LoVo (cell line): ENCODE measurements at places on chromosomes 12 and 14.

DNA sequence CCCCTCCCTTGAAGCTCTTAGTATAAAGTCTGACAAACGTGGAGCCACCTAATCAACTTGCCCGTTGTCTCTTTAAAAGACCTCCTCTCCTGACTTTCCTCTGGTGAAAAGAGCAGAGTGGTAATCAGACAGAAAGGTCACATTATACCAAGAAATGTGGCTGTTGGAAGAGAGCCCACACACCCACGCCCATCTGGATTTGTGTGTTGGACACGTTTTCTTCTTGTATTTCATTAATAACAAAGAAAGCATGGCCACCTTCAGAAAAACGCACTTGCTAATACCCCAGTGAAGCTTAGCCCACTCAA is 41.3 kb downstream of the CCDC60 start:
- DNase-seq = no peak

- DNase-seq = no peak
Observed at GRCh38 chr12:132437252-132437932, 52.6 kb upstream of the FBRSL1 start.

DNA sequence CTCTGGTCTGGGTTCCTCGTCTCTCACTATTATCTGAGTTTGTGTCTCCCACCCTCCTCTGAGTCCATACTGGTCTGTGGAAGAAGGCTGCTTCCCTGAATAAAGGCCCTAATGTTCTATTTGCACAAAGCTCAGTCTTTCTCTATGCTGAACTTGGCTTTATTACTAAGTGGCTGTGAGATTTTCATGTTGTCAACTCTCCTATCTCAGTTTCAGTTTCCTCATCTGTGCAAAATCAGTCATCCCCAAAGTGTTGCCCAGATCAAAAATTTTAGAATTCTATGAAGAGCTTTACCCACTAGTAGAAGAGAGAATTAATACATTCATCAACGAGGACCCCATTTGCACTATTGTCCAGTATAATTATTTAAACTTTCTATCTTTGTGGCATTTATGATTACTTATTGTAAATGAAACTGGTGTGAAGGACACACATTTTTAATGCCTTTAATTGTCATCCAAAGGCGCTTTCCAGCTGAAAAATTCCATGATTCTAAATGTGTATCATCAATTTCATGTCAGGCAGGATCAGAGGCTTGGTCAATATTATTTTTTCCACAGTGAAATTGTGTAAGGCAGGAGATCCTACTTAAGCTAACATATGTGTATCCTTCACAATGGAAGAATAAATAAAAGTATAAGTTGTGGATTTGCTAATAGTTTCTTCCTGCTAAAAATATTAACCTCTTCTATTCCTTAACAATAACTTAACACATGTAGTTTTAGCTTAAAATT is 79.1 kb upstream of the EEA1 start:
- DNase-seq = no peak

- DNase-seq = peak; percentile 52
Observed at GRCh38 chr12:779745-780734, 27.7 kb downstream of the WNK1 start.

- no peak for DNase-seq
Observed at GRCh38 chr14:47961634-47962033, 286.2 kb upstream of the MDGA2 start.

DNA sequence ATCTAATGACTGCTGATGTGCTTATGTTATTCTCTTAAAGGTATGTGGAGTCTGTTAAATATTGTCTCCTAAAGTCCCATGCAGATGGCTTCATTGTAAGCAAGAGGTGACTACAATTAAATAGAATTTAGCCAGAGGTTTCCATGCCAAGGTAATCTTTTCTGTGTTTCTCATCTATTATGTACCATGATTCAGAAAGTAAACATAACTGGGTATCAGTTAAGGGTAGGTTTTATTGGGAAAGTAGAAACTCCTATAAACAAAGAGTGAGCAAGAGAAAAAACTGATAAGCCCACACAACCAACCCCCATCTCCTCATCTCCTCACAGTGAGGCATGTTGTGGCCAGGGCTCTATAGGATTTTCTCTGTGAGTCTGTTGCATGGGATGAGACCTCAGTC is 611.7 kb downstream of the SNAPC1 start:
- DNase-seq = no peak

DNA sequence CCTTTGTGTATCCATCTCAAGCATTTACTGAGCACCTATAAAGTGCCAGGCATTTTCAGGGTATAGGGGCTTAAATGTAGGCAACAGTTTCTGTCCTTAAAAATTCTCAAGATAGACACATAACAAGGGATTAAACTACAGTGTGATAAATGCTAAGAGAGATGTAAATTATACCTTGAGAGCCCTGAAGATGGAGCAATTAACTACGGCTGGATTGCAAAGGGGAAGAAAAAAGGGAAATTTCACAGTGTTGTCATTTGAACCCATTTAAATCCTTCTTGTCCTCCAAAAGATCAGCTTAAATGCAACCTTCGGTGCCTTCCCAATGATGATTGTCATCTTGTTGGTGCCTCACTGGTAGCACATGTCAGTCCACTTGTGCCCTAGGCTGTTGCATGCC is 11.5 kb upstream of the IL26 start:
- no peak for DNase-seq

GRCh38 chr12:58393152-58393551 is 451.8 kb downstream of the ATP23 start:
- DNase-seq = no peak

- DNase-seq = no peak
Observed at GRCh38 chr12:69821032-69821455, 4.0 kb upstream of the MYRFL start.

- DNase-seq = no peak
Observed at GRCh38 chr12:47725893-47726292, 603 bp upstream of the ENDOU start.

DNA sequence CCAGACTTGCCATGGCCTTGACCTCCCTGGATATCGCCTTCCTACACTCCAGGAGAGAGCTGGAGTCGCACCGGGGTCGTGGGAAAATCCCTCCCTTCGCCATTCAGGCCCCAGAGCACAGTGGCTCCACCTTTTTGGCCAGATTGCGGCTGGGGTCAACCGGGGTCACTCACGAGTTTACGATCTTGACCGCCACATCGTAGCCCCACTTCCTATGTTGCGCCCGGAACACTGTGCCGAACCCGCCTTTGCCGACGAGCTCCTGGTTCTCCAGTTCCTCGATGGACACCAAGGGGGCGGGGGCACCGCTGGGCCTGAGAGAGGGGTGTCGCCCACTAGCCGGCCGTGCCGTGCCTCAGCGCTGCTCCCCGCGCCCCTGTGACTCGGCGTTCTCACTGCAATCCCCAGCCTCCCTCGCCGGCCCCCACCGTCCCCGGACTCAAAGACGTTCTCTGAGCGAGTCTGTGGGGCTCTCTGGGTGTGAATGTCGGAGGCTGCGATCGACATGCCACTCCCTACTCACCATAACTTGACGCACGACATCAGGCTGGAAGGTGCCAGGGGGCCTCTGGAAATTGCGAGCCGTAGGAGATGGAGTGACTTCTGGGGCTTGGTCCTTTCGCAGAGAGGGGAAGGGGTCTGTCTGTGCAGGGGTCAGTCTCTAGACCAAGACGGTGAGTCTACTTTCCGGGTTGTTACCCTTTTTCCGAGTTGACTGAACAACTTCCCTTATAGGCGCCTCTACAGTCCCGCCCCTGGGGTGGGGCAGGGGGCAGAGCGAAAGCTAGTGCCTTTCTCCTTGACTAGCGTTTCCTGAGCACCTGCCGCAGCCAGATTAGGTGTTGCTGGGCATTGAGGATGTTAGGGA is at the start of gene RIPK3:
Gene RIPK3 (minus strand): TSS at position 708 of the 868 bp plus-strand sequence. CDS start 165 bp downstream, at position 543.
- peak; percentile 37 for DNase-seq

GRCh38 chr14:93903342-93904184 is 23.6 kb upstream of the FAM181A start:
- DNase-seq = no peak

- DNase-seq = no peak
Observed at GRCh38 chr14:64061706-64062105, 208.9 kb downstream of the SYNE2 start.

DNA sequence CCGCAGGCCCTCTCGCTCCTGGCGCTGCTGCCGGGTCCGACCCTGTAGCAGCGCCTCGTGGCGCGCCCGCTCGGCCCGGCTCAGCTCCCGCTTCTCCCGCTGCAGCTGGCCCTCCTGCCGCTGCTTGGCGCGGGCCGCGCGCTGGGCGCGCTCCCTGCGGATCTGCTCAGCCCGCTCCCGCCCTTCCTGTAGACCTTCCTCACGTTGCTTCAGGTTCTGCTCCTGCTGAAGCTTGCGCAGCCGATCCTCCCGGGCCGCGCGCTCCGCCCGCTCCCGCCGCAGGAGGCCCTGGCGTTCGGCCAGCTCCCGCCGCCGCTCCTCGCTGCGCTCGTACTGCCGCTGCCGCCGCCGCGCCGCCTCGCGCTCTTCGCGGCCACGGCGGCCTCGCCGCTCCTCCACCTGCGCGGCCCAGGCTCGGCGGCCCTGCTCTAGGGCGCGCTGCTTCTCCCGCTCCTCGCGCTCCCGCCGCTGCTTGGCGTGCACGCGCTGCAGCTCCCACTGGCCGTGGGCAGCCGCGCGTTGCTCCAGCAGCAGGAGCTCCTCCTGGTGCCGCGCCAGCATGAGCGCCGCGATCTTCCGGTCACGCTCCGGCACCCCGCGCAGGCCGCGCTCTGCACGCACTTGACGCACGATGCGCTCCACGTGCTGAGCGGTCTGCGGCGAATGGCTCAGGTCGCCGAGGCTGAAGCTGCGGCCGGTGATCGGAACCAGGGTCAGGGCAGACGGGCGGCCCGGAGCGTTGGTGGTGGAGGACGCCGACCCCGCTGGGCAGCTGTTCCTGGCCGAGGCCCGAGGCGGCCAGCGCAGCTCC is 2.4 kb downstream of the CCDC177 start:
- peak; percentile 49 for DNase-seq

- DNase-seq = no peak
Observed at GRCh38 chr12:46794593-46795190, 31.1 kb downstream of the SLC38A4 start.

DNA sequence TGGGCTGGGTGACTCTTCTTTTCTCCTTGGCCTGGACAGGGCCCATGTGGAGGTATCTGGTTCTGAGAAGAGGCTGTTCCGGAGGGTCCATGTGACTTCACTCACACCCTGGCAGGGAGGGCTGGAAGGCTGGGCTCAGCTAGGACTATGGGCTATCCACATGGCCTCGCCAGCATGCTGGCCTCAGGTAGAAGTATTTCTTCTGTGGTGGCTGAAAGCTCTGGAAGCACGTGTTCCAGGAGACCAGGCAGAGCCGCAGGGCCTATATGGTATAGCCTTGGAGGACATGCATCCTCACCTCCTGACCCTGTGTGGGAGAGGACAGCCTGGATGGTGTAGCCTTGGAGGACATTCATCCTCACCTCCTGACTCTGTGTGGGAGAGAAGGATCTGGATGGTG is 38.2 kb upstream of the FZD10 start:
- DNase-seq = no peak

- DNase-seq = no peak
Observed at GRCh38 chr14:56933446-56933845, 123.2 kb upstream of the OTX2 start.

DNA sequence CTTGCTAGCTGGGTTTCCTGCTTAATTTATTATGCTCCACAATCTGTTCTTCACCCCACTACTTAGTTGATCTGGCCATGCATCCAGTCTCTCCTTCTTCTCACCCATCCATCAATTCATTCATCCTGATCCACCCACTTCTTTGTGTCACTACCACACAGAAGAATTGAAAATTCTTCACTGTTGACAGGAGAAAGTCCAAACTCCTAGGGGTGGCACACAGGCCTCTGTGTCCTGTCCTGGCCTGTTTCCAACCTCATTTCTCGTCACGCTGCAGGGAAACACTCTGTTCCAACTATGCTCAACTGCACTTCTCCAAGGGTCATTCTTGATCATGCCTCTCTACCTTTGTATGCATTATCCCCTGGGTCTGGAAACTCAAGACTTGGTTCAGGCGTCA is 10.6 kb upstream of the KRT83 start:
- DNase-seq = no peak

GRCh38 chr12:79453820-79454219 is 236.9 kb downstream of the PAWR start:
- no peak for DNase-seq

DNA sequence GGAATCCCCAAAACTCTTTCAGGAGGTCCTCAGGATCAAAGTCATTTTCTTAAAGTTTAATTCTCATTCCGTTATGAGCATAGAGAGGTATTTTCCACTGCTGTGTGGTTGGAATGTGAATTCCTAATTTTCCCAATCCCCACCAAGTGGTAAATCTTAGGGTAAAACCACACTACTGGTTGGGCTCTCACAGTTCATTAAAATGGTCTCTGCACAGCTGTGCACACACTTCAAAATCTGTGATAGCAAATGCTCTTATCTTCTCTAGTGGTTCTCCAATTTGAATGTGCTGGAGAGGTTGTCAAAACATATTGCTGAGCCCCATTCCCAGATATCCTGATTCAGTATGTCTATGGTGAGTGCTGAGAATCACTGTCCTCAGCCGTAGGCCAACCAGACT is 189.1 kb downstream of the BMP4 start:
- no peak for DNase-seq

DNA sequence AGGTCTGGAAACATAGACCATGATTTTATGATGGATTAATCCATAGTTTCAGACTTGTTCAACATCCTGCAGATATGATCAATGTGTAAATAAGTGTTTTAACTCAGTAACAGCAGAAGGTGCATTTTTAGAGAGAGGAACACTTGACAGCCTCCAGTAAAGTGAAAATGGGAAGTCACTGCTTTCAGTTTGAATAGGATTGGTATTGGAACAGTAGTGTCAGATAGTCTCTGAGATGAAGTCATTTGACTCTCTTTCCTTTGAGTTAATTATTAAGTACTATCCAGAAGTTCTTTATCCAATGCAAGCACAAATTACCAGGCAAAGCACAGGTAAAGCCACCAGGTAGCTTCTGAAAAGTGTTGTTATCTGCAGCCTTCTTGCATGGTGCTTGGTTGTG is 14.5 kb upstream of the NAV3 start:
- no peak for DNase-seq

DNA sequence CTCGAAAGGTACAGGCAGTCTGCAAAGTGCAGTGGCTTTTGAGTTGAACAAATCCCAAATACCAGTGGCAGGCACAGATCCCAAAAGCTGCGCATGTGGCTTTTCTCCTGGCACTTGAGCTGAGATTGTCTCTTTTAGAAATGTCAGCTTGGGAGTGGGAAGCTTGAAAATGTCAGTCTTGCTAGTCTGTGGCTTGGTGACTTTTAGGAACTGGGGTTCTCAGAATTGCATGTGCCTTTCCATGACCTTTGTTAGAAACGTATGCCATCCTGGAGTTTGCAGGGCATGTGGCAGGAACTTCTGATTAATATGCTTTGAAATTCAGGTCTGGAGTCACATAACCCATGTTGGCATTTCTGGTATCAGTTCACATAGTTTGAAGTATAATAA is 182.1 kb downstream of the CHST11 start:
- DNase-seq = no peak
